ENCODE measurements at places on chromosomes 3 and 15. TPM values are rescaled to one million over a fixed set of nuclear protein-coding genes. Genes with fewer than 3 reads are reported as not detected.
A peak's percentile ranks its signal among the peaks of the same experiment; 100 is the strongest.

The GRIP2 gene
- 0.81 TPM for total RNA-seq

The TMF1 gene
- 29.2 TPM for total RNA-seq

The HTR3E gene
- total RNA-seq: not detected

The DNAJB11 gene
- total RNA-seq: 83.7 TPM

The UPK1B gene
- 4.8 TPM for total RNA-seq

The CCDC51 gene
- total RNA-seq: 31.1 TPM

The POLR2H gene
- total RNA-seq: 81.0 TPM

The SAXO2 gene
- 1.2 TPM for total RNA-seq

DNA sequence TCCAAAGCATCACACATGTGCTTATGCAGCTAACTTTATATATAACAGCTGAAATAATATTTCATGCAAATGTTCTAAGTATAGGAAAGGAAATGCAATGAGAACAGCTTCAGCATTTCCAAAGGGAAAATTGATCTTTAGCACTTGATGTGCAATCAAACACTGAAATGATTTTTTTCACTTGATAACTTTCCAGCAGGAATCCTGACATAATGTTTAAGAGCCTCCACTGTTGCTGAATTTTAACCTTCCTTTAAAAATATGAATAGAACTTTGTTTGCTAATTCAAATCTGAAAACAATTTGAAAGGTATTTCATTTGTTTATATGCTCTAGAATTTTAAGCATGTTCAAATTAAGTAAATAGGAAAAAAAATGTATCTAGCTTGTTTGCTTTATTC is 96.9 kb upstream of the STRIT1 start:
- no peak for DNase-seq

GRCh38 chr3:84946240-84946639 is 12.5 kb upstream of the CADM2 start:
- no peak for DNase-seq

GRCh38 chr3:66598168-66598567 is 97.3 kb upstream of the LRIG1 start:
- DNase-seq: no peak

DNA sequence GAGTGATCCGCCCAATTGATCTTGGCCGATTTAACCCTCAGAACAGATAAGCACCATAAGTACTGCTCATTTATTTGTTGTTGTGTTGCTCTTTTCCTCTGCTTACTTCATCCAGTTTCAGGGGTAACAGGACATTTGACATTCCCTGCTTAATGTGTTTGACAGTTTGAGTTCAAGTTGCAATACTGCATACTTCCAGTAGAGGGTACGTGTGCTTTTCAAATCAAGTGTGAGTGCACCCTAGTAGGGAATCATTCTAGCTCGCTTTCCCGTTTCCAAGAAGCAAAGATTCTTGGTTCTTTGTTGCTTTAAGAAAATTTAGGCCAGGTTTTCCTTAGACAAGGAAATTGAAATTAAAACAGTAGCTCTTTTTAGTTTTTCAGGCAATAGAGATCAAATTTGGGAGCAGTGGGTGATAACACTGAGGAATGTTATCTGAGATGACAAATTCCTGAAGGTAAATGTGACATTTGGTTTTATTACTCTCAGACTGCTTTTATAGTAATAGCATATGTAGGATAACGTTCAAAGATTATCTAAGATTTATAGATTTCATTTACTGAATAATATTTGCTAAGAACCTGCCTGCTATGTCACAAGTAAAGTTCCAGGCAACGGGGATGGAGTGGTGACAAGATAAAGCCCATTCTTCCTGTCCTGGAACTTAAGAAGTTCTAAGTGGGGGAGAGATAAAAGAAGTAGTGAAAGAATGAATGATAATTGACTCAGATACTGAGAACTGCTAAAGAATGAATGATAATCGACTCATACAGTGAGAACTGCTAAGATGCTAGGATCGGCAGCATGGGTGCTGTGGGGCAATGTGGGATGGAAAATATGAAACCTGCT is 73.3 kb downstream of the SYNPR start:
- peak; percentile 44 for DNase-seq

GRCh38 chr3:29319262-29319661 is 38.4 kb downstream of the RBMS3 start:
- no peak for DNase-seq

- DNase-seq: no peak
These were observed 52.8 kb upstream of the GRM7 start for GRCh38 chr3:6807967-6808588.

GRCh38 chr3:139529662-139530061 is 9.9 kb downstream of the RBP1 start:
- DNase-seq: no peak

DNA sequence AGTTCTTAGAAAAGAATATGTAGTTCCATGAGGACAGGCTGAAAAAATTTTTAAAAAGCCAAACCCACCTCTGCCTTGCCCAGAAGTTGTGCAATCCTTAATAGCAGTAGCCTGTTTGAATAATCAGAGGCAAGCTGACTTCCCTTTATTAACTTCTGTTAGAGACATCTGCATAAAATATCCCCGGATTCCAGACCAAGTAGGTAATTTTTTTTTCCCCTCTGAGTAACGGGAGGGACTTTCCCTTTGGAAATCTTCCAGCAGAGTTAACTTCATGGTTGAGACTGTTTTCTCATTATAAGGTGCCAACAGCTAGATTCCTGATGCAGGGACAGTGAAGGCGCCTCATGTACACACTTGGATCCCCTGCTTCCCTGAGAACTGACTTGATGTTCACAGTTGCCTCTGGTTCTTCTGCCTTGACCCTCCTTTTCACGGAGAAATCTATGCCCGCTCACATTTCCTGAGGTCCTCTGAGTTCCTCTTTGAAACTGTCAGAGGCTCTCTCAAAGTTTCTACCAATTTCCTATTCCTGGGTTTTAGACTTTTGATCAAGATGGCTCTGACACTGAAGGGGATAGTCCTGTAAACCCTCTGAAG is 227.6 kb upstream of the BHLHE40 start:
- peak; percentile 96 for DNase-seq

DNA sequence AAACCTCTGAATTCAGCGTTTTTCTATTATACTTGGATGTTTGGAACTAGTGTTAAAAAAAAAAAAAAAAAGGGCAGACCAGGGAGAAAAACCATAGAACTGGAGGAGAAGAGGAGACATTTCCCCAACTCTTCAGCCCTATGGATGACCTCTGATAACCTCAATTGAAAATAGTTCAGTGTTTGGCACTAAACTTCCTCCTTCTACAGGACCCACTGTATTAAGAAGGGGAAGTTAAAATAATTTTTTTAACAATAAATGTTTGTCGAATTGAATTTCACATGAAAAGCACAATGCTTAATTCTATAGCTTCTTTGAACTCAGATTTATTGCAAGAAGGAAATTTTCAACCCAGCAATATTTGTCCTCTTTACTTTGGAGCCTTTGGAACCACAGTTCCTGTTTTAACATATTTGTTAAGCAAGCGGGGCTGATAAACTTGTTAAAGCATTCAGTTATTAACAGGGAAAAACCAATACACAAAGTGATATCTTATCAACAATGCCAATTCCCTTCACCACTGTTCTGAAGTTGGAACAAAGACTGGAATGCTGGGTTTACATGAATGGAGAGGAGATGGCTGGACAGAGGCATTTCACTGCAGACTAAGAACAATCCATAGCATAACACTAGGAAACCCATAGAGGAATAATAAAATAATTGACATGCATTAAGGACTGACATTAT is 3.1 kb upstream of the A4GNT start:
- DNase-seq: no peak

DNA sequence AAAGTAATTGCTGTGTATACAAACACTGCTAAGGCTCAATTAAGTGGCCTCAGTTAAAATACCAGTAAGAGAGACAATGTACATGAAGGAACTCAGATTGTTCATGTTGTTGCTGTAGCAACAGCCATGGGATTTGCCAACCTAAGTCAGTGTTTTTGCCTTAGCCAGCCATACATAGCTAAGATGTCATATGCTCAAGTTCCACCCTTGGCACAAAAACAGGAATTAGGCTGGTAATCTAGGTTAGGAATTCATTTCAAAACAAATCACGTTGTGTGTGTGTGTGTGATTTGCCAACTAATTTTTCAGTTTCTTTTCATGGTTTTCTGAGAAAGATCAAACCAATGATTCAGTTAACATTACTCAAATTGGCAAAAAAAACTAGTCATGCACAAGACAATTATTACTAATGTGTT is 143.7 kb upstream of the KCNMB2 start:
- DNase-seq: peak; percentile 32

GRCh38 chr3:112965656-112966055 is 9.2 kb downstream of the CD200R1 start:
- no peak for DNase-seq

- DNase-seq: peak; percentile 19
These were observed 44.7 kb upstream of the INO80 start for GRCh38 chr15:41160639-41161315.

- no peak for DNase-seq
These were observed 771.3 kb downstream of the AGBL1 start for GRCh38 chr15:86850939-86851338.

DNA sequence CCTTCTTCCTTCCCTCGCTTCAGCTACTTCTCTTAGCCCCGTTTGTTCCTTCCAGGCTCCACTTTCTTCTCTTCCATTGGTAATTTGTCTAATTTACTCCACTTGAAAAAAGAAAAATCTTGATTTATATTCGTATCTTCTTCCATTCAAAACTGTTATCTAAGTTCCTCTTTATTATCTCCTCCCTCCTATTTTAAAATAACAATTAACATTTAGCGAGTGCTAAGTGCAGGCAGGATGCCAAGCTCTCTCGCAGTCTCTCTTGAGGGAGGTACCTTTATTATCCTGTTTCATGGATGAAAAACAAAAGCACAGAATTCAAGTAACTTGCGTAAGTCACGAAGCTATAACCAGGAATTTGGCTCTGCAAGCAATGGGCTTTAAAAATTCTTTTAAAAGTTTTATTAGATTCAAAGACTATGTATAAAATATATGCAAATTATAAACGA is 418.9 kb upstream of the NAALADL2 start:
- no peak for DNase-seq

DNA sequence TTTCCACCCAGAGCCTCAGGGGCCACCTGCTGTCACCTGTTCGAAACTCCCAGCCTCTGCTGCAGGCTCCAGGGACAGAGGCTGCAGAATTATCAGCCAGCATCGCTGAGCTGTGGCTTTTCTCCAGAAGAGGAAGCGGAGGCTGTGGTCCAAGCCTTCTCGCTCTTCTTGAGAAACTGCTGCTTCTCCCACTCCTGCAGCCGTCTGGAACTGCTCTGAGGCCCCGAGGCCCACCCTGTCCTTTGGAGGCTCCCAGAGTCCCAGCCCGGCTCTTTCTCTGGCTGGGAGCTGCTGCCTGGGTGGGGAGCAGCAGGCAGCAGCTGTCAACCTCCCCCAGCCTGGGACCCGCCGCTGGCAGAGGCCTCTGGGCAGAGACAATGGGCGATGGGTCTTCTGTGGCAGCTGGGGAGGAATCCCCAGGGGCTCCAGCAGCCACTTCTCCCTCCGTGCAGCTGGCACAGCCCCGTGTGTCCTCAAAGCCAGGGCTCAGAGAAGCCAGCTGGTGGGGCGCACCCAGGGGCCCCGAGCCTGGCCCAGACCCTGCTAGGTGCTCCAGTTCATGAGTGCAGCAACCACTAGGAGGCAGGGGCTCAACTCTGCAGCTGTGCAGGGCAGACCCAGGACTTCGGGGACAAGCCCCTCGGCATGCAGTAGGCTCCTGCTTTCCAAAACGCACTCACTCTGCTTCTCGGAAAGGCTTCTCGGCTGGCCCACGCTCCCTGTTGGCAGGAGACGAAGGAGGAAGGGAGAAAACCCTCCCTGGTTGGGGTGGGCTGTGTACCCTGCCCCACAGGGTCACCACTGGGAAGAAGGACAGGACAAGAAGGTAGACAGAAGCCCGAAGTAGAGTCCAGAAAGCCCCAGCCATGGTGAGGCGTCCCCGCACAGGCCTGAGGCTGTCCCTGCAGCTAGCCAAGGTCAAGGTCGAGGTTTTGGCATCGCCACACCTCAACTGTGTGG is 49.9 kb upstream of the FURIN start:
- DNase-seq: no peak

- no peak for DNase-seq
These were observed 66.7 kb upstream of the PRICKLE2 start for GRCh38 chr3:64291956-64292355.

GRCh38 chr15:65529762-65530317 is 423 bp upstream of the HACD3 start:
- no peak for DNase-seq

GRCh38 chr3:172094621-172095557 is 55.5 kb downstream of the FNDC3B start:
- DNase-seq: no peak

- DNase-seq: peak; percentile 88
These were observed 108.8 kb upstream of the PTPRG start for GRCh38 chr3:61452535-61453090.

DNA sequence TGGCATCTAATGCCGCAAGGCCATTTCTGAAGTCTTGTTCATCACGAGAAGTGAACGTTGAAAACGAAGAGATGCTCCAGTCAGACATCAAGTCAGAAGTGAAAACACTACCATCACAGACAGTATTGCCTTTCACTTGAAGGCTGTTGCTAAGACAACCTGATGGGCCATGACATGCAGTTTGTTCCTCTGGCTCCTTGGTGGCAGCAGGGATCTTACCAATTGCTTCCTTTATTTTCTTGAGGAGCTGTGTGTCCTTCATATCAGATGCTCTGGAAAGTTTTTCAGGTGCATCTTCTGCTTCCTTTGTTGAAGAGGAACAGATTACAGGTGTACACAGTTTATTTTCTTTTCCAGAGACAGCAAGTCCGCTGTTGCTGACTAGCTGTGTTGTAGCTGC is 30.7 kb upstream of the MYLK start:
- no peak for DNase-seq

- no peak for DNase-seq
These were observed 18.2 kb upstream of the ITGA11 start for GRCh38 chr15:68450192-68450591.

GRCh38 chr15:55434989-55435825 is 26.9 kb downstream of the PIERCE2 start:
- DNase-seq: no peak

- DNase-seq: no peak
These were observed 1.4 kb downstream of the PLCB2 start for GRCh38 chr15:40306371-40306770.

GRCh38 chr3:182509844-182510460 is 283.4 kb upstream of the ATP11B start:
- no peak for DNase-seq

Measured in foreskin keratinocyte (primary cell).